Stimulated activated CD8-positive, alpha-beta memory T cell treated with anti-CD3 and anti-CD28 coated beads, Interleukin-7, amount 100 ng/mL, for 1 hour (primary cell): ENCODE measurements at places on chromosomes 2 and 18.

- DNase-seq = no peak
Observed at GRCh38 chr18:53193870-53194269, 853.9 kb downstream of the DCC start.

- DNase-seq = no peak
Observed at GRCh38 chr2:68031542-68032160, 31.2 kb downstream of the C1D start.

DNA sequence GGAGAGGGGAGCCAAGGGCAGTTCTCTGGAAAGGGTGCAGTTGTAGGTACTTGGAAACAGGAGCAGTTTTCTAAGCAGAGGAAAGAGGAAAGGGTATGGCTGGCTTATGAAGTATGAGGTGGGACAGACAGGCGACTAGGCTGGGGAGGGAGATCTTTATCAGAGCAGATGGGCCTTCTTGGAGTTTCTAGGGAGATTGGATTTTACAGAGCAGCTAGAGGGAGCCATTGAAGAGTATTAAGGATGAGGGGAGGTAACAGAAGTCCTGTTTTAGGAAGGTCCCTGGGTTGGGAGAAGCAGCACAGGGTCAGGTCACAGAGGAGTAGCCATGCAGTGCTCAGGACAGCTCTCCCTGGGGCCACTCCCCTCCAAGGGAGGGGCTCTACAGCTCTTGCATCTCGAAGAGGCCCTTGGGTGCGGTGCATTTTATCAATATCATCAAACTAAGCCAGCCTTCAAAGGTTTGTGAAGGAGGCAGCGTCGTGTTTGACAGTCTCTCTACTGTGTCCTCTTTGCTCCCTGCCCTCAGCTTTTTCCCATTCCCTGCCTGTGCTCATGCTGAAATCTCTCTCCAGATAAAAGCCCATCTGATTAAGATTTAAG is 154.3 kb downstream of the SETBP1 start:
- DNase-seq = no peak

- no peak for DNase-seq
Observed at GRCh38 chr2:3535794-3536681, 16.7 kb upstream of the ADI1 start.

- DNase-seq = no peak
Observed at GRCh38 chr2:102489646-102490045, 16.6 kb downstream of the SLC9A4 start.

GRCh38 chr2:105904938-105905337 is 160.2 kb downstream of the NCK2 start:
- no peak for DNase-seq

GRCh38 chr2:3956406-3956805 is 253.0 kb downstream of the DCDC2C start:
- no peak for DNase-seq

DNA sequence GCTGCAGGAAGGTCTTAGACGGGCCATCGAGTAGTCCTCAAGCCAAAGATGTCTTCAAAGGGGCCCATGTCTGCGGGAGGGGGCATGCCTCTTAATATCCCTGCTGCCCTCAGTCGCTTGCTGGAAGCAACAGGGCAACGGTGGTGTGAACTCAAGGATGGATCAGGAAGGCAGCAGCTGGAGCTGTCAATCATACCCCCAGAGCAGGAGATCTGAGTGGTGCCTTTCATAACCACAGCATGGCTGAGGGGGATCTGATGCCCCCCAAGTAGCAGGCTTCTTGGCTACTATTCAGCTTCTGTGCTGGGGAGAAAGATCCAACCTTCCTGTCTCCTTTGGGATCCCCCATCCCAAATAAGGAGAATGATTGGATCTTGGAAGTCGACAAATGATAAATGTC is 46.4 kb downstream of the INSIG2 start:
- DNase-seq = no peak

DNA sequence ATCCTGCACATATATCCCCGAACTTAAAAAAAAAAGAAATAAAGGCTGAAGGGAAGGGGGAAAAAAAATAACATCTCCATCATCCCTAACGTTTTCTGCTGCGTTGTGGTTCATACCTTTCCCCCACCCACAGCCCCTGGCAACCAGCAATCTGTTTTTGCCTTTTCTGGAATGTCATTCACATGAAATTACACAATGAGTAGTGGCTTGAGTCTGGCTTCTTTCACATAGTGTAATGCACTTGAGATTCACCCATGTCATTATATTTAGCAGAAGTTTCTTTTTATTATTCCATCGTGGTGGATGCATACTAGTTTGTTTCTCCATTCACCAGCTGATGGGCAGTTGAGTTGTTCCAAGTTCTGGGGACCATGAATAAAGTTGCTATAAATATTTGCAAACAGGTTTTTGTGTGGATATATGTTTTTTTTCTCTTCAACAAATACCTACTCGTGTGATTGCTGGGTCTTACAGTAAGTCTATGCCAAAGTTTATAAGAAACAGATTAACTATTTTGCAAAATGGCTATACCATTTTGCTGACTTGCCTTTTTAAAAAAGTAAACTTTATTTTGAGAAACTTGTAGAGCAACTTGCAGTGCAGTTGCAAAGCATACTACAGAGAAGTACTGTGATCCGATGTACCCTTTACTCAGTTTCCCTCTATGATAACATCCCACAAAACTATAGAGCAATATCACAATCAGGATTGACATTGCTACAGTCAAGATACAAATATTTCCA is 322.5 kb downstream of the LPIN1 start:
- DNase-seq = no peak

- no peak for DNase-seq
Observed at GRCh38 chr18:49339146-49339545, 121.3 kb downstream of the DYM start.

- no peak for DNase-seq
Observed at GRCh38 chr2:207546822-207547221, 17.1 kb downstream of the CREB1 start.

GRCh38 chr2:202088777-202089176 is 15.7 kb downstream of the KIAA2012 start:
- DNase-seq = no peak

DNA sequence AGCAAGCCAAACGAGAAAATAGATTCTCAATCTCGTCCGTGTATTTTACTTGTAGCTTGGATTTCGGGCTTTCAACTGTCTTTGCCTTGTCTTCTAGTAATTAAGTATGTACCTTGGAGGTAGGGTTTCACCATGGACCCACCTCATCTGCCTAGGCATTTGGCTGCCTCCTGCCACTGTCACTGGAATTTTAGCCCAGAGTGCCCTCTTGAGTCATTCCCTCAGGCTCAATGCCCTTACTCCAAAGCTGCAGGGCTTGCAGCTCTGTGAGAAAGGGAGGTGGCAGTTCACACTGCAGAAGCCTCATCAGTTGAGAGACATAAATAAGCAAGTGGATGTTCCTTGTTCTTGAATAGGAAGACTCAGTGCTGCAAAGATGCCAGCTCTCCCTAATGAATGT is 89.6 kb downstream of the VSNL1 start:
- no peak for DNase-seq

GRCh38 chr18:25896178-25896780 is 194.1 kb downstream of the SS18 start:
- no peak for DNase-seq

DNA sequence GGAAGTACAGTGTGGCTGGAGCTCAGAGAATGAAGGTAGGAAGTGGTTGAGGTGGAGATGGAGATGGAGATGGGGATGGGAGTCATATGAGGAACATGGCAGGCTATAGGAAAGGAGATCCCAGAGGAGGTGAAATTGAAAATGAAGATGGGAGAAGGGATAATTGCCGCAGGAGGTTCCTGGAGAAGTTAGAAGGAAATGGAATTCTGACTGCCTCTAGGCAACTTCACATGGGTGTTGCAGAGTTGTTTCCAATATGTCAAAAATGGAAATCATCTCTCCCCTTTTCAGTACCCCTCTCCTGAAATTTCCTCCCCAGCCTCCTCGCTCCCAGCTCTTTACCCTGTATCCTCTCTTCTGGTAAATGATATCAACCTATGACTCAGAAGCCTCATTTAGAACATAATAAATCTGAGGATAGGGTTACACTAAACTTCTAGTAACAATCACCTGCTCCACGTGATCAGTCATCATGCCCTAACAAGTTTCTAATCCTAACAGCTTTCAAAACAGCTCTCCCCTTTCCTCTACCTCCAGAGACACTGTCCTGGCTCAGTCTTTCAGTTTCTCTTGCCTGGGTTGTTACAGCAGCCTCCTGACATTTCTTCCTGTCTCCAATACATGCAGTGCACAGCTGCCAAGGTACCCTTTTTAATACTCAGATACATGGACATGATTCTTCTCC is 201.9 kb upstream of the RBMS1 start:
- DNase-seq = no peak

DNA sequence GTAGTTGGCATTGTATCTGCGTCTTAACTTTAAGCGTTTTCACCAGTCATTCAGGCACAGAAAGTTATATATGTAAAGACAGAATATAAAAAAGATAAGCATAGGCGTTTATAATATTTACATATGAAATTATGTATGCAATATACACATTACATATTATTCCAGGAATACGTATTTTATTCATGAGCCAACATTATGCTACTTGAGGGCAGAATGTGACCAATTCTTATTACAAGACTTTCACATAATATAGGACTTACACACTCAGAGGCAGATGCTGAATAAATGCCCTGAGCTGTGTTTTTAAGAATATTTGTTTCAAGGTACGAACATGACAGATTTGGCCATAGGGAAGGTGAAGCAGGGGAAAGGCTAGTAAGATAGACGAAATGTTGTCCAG is 874.7 kb downstream of the NRXN1 start:
- DNase-seq = no peak

DNA sequence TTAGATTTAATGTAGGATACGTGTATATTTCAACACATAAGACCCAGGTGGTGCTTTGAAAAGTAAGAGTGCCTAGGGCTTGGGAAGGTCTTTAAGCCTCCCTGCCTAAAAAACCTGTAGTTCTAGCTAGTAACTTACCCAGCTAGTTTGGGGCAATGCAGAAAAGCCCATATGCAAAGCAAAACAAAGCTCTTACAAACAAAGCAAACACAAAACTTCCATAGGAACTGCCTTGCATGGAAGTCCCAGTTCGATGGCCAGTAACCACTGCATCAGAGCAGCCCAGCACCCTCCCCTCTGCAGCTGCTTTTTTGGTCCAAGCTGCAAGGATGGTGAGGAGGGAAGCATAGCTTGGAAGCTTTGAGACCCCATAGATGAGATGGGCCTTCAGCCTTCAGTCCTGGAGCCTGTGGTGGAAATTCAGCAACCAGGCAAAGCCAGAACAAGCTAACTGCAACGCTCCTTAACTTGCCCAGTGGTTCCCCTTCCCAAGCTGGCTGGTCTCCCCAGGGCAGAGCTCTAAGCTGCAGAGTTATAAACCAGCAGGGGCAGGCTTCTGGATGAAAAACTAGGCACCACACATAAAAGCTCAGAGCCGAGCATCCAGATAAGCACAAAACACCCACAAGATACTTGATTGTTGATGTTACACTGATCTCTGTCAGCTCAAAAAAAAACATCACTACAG is 16.2 kb downstream of the C2orf76 start:
- DNase-seq = no peak

- peak; percentile 19 for DNase-seq
Observed at GRCh38 chr2:46471-47345, at the start of gene FAM110C. FAM110C (minus strand) TSS chr2:46505; CDS start chr2:46385, 120 bp downstream.

- DNase-seq = no peak
Observed at GRCh38 chr2:30265052-30266015, 34.0 kb downstream of the LBH start.

DNA sequence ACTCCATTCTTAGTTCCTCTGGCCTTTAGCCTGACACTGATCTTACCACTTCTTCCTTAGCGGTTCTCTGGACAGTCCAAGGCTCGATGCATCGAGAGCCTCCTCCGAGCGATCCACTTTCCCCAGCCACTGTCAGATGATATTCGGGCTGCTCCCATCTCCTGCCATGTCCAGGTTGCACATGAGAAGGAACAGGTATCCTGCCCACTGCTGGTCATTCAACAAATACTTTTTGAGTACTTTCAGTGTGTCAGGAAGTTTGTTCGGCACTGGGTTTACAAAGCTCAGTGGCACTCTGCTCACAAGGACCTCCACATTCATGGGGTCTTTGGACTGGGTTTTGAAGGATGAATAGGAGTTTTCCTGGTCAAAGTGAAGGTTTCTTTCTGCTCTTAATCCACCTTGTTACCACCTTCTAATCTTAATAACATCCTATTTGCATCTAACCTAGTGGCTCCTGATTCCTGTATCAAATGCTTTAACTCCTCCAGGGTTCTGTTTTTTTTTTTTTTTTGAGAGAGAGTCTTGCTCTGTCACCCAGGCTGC is 25.8 kb downstream of the GCKR start:
- no peak for DNase-seq

DNA sequence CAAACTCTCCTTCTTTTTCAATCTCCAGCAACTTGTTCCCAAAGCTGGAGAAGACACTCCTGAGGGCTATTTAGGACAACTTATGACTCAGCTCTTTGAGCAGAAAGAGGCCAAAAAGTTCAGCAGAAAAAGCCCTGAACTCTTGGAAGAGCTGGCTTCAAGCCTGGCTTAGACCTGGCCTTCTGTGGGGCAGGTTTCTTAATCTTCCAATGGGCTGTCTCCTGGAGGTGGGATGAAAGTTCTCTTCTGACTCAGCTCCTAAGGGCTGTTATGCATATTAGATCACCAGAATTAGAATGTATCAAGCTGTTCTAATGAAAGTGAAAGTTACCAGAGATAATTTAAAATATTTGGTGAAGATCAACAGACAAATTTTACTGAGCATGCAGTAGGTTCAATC is 129.4 kb downstream of the RAD51AP2 start:
- DNase-seq = no peak

DNA sequence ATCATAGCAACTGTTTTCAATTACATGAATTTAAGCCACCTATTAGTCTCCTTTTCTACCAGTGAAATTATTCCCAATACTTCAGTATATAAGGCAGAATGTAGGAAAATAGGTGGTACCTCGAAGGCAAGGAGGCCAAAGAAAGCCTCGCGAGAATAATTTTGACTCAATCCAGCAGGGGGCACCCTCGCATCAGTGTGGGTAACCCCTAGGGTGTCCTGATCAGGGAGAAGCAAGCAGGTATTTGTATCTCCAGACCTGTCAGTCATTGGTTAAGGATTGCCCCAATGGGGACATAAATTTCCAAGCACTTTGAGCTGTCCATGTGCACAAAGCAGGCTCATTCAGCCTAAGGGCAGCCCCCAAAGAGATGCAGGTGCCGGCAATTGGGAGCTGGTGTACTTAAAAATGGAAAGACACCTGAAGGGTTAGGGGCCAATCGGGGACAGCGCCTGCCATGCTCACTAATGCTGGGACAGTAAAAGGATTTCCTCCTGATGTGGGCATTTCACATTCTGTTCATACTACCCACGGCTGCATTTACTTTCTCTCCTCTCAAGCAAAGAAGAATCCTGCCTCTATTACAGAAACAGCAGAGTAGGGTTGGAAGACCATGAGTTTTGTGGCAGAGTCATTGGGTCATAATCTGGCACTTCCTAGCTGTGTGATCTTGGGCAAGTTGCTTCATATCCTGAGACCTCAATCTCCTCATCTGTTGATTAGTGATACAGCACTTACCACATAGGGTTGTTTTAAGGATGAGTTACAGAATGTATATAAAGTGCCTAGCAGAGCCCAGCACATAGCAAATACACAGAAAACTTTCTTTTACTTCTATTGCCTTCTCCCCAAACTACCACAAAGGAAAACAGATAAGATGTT is 136.1 kb downstream of the ICOS start:
- peak; percentile 23 for DNase-seq
